ENCODE measurements at places on chromosomes 11 and 22.

DNA sequence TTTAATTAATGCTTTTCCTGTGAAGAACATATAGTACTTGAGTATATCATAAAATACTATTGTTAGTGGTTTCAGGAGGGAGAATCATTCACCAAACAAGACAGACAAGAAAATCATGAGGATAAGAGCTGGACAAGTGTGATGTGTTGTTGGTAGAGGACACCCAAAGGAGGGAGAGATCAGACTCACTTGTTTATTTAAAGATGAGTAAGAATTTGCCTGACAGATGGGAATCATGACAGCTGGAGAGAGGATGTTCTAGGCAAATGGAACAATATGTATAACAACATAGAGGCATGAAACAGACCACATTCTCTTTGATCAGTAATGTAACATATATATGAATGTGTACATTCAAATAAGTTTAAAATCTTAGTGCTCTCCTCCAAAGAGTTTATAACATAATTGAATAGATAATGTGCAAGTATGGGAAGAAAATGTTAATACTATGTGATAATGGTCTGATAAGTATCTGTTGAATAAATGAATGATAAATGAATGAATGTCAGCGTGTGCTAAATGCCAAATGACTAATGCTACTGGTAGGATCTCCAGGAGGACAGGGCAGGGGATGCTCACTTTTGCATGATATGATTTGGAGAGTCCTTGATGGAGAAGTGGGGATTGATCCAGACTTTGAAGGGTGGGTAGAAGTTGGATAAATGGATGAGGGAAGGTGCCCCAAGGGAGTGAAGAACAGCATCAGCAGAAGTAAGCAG, 228.9 kb upstream of the SORL1-AS1 start:
- DNase-seq, result no peak

- no peak for DNase-seq
Observed at GRCh38 chr22:47376901-47377505, 614.6 kb downstream of the TBC1D22A start.

GRCh38 chr11:75261902-75262361, 21.4 kb downstream of the TPBGL start:
- DNase-seq, result no peak

GRCh38 chr11:16857186-16857585, 118.7 kb downstream of the C11orf58 start:
- no peak for DNase-seq

GRCh38 chr22:18078329-18079041, 695 bp downstream of the PEX26 start:
- no peak for DNase-seq

DNA sequence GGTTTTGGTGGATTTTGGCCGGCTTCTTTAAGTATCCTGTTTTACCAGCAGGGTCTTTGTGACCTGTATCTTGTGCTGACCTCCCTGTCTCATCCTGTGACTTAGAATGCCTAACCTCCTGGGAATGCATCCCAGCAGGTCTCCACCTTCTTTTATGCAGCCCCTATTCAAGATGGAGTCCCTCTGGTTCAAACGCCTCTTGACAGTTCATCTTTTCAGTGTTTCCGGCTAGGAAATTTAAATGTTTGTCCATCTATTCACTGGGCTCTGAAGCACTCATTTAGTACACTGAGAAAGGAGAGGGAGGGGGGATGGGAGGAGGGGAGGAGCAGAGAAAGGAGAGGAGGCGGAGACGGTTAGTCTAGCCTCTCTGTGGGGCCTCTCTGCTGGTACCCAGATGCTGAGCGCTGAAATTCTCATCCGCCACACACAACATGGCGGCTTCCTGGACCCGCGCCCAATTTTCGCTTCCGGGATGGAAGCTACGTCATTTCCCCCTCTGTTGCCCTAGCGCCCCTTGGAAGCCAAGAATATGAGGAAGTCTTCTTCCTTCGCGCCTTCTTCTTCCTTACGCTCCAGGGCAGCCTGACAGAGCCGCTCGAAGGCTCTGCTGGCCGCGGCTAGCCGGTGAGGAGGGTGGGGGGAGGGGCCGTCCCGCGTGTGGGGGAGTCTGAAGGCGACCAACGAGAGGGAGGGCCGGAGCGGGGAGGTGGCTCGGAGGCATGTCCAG, 69.0 kb upstream of the SYT13 start:
- DNase-seq, result peak; percentile 84

- DNase-seq, result no peak
Observed at GRCh38 chr22:44316393-44317122, 3.8 kb upstream of the SHISAL1 start.

DNA sequence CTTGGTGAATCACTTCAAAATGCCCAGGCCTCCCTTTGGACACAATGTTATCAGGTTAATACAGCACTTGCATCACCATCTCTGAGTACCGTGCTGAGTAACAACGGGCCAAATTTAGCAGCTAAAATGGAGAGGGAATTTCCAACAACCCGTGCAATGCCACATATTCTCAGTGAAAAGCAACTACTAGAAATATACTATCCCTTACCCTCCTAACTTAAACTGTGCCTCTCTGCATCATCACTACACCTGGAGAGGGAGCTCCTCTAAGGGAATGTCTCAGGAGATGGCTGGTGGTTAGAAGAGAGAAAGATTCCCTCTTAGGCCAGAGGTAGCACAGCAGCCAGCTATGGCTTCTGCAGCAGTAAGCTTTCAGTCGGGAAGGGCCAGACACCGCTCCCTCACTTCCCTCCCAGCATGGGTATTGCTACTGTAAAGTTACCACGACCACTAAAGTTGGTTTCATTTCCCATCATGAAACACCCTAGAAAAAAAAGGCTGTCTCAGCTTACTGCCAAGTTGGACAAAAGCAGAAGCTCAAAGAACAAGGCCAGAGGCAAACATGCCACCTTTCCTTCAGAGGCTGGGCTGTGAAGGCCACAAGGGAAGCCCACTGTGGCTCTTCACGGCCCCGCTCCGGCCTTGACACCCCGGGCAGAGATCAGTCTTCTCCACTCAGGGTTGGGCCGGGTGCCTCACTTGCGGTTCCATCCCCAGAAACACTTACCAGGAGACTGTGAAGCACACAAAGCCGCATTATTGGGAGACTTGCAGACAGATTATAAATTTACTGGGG, 3.9 kb downstream of the MAML2 start:
- DNase-seq, result no peak

DNA sequence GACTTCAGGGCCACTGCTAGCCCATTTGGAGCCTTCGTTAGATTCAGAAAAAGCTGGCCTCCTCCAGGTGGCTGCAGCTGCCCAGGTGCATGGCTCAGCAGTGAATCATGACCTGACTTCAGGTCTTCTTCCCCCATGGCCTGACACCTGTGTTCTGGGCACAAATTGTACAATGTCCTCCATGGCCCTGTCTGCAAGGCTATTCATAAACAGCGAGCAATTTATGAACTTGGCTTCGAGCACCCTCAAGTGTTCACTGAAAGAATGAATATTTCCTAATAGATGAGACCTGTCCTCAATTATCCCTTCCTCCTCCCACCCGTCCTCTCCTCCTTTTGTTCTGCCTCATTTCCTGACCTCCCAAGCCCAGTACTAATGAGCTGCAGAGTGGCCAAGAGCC, 12.2 kb upstream of the VPS37C start:
- no peak for DNase-seq

GRCh38 chr11:17786824-17787525, 52.4 kb downstream of the KCNC1 start:
- DNase-seq, result no peak

GRCh38 chr11:90587896-90588295, 365.0 kb upstream of the CHORDC1 start:
- no peak for DNase-seq

DNA sequence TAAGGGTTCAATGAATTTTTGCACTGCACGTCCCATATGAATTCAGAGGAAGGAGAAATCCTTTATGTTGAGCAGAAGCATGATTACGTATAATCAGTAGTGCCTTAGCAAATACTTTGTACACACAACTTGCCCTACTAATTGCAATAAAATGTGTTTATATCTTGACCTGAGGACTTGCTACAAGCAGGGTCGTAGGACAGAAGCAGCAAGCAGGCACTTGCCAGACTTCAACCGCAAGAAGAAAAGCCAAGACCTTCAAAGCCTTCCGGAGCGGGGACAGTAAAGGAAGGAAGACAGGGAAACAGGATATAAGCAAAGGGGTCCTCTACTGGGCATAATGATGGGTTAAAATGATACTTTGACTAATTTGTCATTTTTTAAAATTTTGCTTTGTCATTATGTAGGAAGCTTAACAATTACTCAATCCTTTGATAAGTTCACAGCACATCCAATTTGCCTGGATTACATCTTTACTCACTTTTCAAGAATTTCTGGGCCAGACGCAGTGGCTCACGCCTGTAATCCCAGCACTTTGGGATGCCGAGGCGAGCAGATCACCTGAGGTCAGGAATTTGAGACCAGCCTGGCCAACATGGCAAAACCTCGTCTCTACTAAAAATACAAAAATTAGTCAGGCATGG, 23.2 kb upstream of the UBASH3B start:
- no peak for DNase-seq

GRCh38 chr22:26933105-26933590, 275.8 kb downstream of the MIAT start:
- DNase-seq, result no peak

DNA sequence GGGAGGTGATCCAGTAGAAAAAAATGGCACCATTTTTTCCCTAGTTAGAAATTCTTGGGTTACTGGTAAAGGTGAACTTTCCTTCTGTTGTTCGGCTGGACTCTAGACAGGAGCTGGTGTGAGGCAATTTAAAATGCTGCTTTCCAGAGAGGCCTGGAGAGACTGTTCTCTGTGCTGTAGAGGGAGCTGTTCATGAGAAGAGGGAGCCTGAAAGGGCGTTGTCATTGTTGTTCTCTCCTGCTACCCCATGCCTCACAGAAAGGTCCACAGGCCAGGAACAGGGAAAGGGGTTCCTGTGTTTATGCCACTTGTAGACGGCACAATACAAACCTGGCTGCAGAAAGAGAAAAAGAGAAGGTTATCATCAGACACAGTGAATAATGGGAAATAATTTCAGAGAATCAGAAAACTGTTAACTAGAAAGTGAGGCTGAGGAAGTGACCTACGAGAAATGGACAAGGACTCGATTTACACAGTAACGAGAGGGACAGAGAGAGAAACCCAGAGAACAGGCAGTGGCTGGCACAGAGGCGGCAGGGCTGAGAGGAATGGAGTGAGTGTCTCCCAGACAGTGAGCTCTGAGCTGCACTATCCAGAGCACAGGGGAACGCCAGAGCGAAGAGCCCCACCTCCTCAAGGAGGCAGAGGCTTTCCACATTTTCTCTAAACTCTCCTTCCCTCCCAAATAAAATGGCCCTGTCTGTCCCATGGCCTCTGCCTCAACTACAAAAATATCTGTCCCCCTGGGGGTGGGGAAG, 109.2 kb downstream of the RRM1 start:
- no peak for DNase-seq

DNA sequence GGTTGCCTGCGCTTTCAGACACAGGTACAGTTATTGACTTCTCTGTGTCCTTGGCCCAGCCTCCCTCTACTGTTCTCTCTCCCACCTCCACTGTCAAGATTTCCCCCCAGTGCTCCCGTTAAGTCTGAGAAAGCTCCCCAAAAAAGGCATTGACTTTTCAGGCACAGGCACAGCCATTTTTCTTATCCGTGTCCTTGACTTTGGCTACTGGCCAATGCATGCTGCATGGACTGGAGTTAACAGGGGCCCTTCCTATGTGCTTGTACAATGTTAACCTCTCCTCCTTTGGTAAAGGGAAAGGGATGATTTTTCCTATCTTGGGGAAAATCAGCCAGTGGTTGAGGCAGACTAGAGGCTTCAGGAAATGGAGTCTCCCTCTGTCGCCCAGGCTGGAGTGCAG, 4.3 kb downstream of the APOL5 start:
- no peak for DNase-seq

- DNase-seq, result no peak
Observed at GRCh38 chr11:108223348-108224149, 682 bp downstream of the ATM start.

DNA sequence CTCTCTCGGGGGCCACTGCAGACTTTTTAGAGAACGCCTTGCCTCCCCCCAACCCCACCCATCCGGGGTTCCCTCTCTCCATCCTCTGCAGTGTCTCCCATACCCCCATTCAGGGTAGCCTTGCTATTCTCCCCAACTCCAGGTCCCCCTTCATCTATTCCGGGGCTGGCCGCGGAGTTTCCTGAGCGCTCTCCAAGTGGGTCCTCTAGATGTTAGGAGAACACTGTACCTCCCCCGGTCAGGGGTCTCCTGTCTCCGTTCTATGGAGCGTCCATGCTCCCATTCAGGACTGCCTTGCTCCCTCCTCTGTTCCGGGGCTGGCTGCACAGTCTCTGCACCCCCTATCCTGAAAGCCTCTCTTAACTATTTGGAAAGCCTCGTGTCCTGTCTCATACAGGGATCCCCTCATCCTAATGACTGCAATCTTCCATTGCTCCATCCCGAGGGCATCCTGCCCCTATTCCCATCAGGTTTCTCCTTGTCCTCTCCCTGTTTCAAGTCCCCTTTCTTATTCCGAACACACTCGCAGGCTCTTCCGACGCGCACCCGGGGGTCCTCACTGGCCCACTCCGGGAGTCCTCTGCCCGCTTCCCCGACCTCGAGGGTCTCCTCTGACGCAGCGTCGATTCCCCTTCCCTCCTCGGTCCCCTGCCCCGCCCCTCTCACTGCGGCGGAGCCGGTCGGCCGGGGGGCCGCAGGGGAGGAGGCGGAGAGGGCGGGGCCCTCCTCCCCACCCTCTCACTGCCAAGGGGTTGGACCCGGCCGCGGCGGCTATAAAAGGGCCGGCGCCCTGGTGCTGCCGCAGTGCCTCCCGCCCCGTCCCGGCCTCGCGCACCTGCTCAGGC, at the start of gene NEFH:
NEFH (plus strand) TSS at position 802 of the 845 bp plus-strand sequence. CDS start 45 bp downstream, outside the sequence.
- no peak for DNase-seq

GRCh38 chr11:123472236-123472935, 42.3 kb downstream of the GRAMD1B start:
- DNase-seq, result no peak

GRCh38 chr11:68938816-68939582, 35.3 kb downstream of the IGHMBP2 start:
- no peak for DNase-seq

GRCh38 chr11:82404981-82405380, 328.7 kb downstream of the FAM181B start:
- no peak for DNase-seq

- DNase-seq, result no peak
Observed at GRCh38 chr22:20001082-20001638, 15.5 kb downstream of the ARVCF start.

DNA sequence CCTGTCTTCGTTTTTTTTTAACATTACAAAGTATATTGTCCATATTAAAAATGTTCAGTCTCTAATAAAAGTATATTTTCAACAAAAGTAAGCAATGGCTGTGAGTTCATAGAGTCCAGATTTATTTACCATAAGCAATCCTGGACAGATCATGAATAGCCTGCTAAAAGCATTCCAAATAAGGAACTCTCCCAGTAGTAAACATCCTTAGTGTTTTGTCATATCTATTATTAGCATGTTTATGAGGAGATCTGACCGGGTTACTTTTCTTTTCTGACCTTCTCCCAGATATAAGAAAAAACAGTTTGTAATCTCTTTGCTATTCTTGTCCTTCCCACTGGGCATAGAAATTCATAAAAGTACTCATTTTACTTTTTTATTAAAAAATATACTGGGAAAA, 403.9 kb upstream of the ANO3 start:
- no peak for DNase-seq

GRCh38 chr11:95445746-95446333, 214.8 kb upstream of the SESN3 start:
- DNase-seq, result no peak

Data from stimulated activated CD8-positive, alpha-beta memory T cell treated with anti-CD3 and anti-CD28 coated beads, Interleukin-4, amount 100 ng/mL, for 4 hours (primary cell).